CD4-positive, alpha-beta T cell (primary cell): ENCODE measurements at places on chromosomes 1 and 21.

- DNase-seq: peak; percentile 31
- no peaks in the 10 kb centered on the region for H3K36me3 ChIP-seq
- H3K4me1 ChIP-seq: no peaks in the 10 kb centered on the region
- no peak overlapping the region for H3K4me3 ChIP-seq
- H3K27ac ChIP-seq: no peak overlapping the region
- H3K27me3 ChIP-seq: no peaks in the 10 kb centered on the region
Measured at GRCh38 chr1:186722711-186723309, 42.6 kb upstream of the PTGS2 start.

DNA sequence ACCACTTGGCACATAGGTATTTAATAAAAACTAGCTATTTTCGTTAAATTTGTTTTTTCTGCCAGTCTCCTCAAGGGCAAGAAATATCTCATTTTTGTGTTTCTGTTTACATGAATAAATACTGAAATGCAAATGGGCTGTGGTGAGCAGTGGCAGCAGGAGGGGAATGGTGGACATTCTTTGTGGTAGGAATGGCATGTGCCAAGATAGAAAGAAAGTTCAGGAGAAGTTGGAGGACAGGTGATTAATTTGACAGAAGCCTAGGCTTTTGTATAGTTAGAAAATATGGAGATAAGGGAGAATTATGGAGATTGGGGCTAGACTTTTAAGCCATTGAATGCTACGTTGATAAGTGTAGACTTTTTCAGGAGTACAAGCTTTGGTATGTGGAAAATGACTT is 8.6 kb downstream of the RAP1A start:
- peaks cover 22% of the 10 kb centered on the region for H3K4me1 ChIP-seq
- H3K27ac ChIP-seq: no peak overlapping the region
- DNase-seq: no peak
- no peak overlapping the region for H3K4me3 ChIP-seq

GRCh38 chr1:168319691-168320090 is 39.0 kb downstream of the TBX19 start:
- no peak overlapping the region for H3K27ac ChIP-seq
- H3K27me3 ChIP-seq: no peaks in the 10 kb centered on the region
- H3K4me1 ChIP-seq: no peaks in the 10 kb centered on the region
- DNase-seq: no peak
- no peaks in the 10 kb centered on the region for H3K36me3 ChIP-seq

DNA sequence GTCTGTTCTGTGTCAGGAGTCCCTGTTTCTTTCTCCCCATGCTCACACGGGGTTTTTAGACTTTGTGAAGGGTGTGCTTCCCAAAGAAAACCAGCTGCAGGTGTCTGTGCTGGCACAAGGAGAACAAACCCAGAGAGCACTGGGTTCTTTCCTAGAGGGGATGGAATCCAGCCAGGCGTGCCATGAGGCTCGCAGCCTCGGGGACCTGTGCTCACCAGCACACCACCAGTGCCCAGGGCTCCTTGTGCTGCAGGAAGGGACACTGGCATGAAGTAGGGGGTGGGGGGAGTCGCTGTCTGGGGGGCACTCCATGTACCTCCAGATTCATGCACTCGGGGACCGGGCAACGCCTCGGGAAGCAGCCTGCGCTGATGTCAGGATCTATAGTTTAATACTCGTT is 57.9 kb downstream of the AGPAT3 start:
- no peak for DNase-seq
- no peak overlapping the region for H3K4me3 ChIP-seq
- peaks cover 44% of the 10 kb centered on the region for H3K4me1 ChIP-seq
- H3K27ac ChIP-seq: no peak overlapping the region
- H3K27me3 ChIP-seq: no peaks in the 10 kb centered on the region

DNA sequence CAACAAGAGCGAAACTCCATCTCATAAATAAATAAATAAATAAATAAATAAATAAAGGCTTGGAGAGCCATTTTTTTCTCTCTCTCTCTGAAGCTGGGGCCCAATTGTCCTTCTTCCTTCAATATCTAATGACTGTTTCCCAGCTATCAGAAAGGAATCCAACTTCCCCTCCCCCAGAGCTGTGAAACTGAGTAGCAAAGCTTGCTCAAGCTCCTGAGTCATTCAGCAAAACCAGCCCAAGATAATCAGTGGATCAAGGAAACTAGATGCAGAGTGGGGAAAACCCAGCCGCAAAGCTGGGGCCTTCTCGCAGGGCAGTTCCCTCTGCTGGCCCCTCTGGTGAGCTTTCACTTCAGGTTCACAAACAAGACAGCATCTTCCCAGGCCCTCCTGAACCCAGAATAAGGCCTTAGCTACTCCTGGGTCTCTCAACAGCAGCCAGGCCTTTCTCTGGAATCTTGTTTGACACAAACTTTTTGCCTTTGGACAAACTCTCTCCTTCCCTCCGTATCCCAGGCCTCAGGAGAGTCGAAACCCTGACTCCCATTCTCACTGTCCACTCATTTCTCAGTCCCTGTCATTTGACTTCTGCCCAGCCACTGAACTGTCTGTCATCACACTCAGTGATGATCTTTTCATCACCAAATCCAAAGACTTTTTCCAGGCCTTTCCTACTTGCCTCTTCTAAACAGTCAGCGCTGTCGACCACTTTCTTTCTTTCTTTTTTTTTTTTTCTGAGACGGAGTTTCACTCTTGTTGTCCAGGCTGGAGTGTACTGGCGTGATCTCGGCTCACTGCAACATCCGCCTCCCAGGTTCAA is 18.0 kb upstream of the PTP4A2 start:
- H3K4me1 ChIP-seq: peaks cover 73% of the 10 kb centered on the region
- peak overlapping the region; percentile 30 for H3K27ac ChIP-seq
- H3K27me3 ChIP-seq: no peaks in the 10 kb centered on the region
- no peaks in the 10 kb centered on the region for H3K36me3 ChIP-seq
- H3K4me3 ChIP-seq: no peak overlapping the region
